Fibroblast of skin of scalp (primary cell): ENCODE measurements at places on chromosomes 4 and X.

GRCh38 chr4:145583191-145584055 is 35.8 kb upstream of the MMAA start:
- peak; percentile 50 for DNase-seq

DNA sequence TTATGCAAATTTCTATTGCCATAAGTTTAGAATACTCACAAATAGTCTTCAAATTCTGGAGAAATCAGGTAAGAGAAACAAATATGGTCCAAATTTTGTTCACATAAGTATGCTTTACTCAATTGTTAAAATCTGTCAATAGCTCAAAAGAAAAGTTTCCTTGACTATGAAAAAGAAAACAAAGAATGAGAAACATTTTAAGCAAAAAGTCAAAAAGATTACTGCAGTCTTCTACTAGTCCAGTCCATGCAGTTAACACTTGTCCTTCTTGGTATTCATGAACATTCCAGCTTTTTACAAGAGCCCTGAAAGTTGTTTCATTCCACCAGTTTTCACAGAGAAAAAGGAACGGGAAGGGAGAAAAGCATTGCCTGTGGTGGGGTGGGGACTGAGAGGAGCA is 54.7 kb upstream of the ZXDA start:
- DNase-seq: no peak

- DNase-seq: no peak
These were observed 67.6 kb downstream of the ATG4A start for GRCh38 chrX:108159028-108159670.

DNA sequence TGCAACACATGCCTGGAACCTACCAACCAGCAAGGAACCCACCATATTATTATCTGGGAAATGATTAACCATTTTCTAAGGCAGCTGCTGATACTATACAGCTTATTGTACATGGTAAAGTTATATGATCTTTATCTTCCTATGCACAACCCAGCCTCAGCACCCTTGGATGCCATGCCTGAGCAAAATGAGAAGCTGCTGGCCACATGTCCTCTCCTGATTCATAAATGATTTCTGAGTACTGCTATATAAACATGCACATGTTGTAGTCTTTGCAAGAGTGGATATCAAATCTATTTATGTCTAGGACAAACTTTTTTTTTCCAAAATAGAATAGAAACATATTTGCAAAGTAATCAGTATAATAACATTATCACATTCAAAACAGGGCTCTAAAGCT is 1043.6 kb downstream of the CCSER1 start:
- DNase-seq: no peak

DNA sequence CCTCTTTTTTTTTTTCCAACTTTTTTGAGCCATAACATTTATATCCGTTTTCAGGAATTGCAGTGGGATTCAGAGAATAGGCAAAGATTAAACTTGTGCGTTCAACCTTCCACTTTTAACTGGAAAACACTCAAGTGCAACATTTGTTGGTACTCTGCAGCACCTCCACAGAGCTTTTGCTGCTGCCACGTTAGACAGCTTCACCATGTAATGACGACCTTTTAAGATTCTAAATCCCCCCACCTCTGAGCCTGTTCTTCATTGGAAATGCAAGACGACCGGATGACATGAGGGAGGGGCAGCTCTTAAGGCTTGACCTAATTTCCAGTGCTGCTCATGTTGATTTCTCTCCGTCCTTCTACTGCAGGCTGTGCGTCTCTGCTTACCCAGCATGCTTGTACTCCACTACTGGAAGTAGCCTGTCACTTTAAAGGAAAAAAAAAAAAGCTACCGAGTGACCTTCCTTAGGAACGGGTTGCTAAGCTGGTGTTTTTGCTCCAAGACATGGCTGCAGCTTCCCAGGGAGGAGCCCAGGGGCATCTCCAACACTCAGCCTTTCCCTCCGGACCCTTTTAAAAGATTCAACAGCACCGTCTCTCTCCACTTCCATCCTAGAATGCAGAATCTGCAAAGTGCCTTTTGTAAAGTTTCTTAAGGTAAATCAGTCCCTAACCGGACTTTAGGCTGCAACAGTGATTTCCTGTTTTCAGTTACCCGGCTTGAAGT is at the start of gene CC2D2A:
CC2D2A (plus strand) TSS at position 481 of the 726 bp plus-strand sequence. CDS start 6,051 bp downstream, outside the sequence.
- peak; percentile 27 for DNase-seq

DNA sequence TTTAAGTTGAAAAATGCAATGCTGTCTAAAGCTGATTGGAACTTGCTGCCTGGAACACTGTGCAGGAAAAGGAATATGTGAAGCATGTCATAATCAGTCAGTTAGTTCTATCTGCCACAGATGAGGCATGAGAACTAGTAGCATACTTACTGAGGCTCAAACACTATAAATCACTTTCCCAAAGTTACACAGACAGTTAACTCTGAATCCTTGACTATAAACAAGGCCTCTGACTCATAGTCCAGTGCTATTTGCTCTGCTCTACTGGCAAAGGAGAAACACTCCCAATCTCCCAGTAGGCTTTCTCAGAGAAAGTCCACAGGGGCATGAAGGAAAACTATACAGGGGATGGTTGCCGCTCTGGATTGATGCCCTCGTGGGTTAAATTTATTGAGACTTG is 2078.4 kb upstream of the TENM3 start:
- DNase-seq: peak; percentile 38

GRCh38 chr4:85600501-85600900 is 125.6 kb downstream of the ARHGAP24 start:
- peak; percentile 67 for DNase-seq

GRCh38 chrX:121301356-121301755 is 253.9 kb downstream of the GLUD2 start:
- DNase-seq: no peak

GRCh38 chrX:87392369-87392768 is 125.2 kb upstream of the KLHL4 start:
- no peak for DNase-seq

DNA sequence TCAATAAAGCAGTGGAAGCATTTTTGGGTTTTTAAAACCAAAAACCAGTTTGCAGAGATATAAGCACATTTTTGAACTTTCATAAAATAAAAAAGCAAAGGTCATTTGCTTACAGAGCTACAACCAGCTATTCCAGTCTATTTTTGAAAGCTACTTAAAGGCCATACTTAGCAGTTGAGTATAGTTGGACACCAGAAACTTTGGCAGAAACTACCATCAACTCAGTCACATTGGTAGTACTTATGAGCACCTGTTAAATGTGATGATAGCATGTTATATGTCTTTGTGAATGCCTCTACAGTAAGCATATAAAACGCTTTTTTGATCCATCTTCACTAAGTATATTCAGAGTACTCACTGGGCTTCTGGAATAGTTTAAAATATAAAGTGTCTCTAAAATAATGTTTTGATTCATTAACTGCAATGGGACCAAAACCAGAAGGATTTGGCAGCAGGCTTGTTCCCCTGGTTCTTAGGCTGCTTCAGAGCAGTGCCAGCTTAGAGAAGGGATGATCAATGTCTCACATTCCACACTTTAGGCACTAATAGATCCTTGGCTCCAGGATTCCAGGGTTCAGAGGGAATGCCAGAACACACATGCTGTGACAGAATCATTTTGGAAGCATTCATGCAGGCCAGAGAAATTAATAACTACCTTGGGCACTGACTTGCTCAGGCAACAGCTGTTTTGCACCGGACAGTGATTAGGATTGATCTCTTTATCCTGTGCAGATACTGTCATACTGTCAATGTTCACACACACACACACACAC is 103.9 kb downstream of the IQCM start:
- no peak for DNase-seq

GRCh38 chr4:8157496-8157895 is 1.1 kb downstream of the ABLIM2 start:
- no peak for DNase-seq

DNA sequence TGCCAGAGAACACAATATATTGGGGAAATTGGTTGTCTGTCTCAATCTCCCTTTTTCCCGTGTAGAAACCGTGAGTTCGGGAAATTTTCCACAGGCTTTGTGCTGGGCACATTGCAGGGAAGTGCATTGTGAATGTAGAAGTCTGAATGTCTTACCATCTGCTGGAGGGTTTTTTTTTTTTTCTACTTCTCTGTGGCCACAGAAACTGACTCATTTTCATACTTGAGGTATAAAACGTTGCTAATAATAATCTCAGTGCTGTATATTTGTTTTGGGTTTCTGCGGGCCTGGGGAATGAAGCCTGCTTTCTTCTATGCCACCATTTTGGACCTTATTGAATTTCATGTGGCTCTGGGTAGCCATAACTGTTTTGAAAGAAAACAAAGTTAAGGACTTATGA is 1001.2 kb downstream of the STIM2 start:
- DNase-seq: peak; percentile 81

DNA sequence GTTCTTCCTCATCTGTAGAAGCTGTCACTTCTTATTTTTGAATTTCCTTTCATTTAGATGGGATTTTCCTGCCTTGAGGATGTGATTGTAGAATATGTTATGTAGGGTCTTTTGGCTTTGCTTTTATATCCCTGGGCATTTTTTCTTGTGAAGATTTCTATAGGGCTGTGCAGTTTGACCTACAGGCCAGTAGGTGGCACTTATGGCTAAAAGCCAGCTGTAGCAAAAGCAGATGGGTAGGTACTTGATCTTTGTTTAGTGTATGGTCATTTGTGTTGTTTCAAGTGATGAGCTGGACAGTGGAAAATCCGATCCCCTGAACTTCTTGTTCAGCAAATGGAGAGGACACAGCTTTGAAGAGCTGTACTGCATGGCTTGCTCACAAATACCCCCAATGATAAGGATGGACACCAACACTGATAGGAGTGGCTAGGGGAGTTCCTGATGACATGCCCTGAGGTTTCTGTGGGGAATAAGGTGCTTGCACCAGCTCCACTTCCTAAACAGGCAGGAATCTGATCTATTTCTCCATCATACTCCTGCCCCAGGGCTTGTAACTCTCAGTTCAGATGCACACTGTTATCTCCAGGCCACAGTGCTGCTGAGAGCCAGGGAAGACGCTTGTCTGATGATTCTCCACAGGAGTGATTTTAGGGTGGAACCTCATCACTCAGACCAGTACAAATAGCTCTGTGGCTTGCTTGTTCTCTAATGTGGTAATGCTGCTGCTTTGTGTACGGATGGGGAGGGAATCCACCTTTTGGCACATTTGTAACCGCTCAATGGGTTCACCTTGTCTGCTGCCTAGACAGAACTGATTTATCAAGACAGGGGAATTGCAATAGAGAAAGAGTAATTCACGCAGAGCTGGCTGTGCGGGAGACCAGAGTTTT is 417.1 kb upstream of the MAGEB16 start:
- peak; percentile 16 for DNase-seq

DNA sequence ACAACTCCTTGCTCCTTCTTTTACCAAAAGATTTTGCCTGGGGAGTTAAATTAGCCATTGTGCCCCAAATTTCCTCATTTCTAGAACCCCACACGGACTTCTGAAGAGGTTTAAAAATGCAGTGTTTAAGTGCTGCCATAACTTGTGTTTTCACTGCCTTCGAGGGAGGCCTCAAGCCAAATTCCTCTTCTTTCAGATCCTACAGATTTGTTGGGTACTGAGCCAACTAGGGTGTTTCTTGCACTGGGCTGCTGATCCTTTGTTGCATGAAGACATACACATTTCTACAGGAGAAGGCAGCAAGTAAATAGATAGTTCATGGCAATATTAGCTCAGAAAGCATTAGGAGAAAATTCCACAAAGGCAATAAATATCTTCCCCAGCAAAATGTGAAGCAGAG is 43.8 kb downstream of the GLRA2 start:
- DNase-seq: peak; percentile 3

GRCh38 chr4:138868562-138868961 is 147.0 kb upstream of the NOCT start:
- DNase-seq: no peak

DNA sequence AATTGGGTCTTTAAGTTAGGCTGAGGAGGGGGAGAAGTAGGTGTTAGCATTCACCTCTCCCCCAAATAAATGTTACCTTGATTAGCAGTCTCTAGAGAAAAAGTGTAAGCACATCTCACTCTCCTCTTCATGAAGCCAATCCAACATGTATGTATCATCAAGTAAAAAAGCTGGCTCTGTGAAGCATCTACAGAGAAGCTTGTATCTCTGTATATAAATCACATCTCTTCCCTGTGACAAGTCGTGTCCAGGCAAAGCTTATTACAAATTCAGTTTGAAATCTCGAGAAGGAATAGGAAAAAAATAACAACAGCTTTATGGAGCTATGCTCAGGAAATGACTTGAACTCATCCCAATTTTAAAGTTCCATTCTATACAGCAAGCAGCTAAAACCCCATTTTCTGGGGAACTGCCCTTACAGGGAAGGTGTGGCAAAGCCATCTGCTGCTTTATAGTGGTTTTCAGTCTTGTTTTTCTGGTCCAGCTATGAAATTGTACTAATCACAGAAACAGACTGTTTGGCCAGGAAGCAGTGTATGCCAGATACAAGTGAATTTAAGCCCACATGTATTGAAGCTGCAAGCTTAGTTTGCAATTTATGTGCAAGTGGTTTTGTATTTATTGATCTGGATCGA is 313.3 kb upstream of the NOCT start:
- DNase-seq: no peak

- no peak for DNase-seq
These were observed 18.5 kb downstream of the MAEA start for GRCh38 chr4:1307951-1308735.

- no peak for DNase-seq
These were observed 24.5 kb upstream of the TSR2 start for GRCh38 chrX:54415534-54416350.

DNA sequence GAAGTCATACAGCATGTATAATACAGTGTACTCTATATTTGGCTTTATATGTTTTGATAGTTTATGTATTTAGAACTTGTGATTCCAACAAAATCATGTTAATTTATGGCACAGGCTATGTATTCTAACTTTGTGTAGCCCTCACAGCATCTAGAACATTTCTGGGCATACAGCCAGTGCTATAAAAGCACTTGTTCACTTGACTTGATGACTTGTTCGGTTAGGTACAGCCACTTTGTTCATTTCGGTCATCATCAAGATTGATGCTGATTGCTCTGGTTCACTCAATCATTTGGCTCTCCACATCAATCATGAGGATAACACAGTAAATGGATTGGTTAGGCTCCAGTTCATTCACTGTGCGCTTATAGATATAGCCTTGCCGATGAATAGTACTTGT is 97.6 kb upstream of the IRS4 start:
- DNase-seq: no peak

GRCh38 chr4:2870082-2870481 is 26.4 kb downstream of the ADD1 start:
- no peak for DNase-seq

DNA sequence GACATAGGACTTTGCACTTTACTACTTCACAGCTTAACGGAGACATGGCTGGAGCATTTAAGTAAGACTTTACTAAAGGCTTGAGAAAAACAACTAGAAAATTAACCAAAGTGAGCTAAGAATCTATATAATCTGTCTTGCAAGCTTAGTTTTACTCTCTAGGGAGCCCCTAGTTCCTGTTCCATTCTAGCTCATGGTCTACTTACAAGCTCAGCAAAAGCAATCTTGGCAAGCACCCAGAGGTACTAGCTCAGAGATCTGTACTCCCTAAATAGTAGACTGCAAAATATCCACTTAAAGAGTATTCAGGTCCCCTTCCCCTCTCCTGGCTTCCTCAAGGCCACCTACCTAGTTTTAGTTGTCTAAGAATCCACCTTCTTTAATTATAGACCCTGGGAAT is 469.0 kb downstream of the IDS start:
- no peak for DNase-seq
